ENCODE measurements at places on chromosomes 7 and 10.

- DNase-seq = no peak
Observed at GRCh38 chr7:674454-675410, 51.8 kb upstream of the DNAAF5 start.

DNA sequence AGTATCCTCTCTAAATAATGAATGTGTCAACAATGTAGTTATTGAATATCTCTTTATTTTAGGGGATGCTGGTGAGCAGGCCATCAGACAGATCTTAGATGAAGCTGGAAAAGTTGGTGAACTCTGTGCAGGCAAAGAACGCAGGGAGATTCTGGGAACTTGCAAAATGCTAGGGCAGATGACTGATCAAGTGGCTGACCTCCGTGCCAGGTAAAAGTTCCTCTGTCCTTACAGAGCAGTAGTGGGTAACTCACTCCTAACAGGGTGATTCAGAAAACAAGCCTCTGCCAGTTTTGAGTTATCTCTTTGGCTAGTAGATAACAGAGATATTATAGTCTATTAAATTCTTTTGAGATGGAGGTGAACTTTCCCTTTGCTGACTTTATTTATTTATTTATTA lies 67.3 kb downstream of the AP3M1 start:
- DNase-seq = no peak

GRCh38 chr7:125504848-125505247 lies 575.2 kb upstream of the POT1 start:
- no peak for DNase-seq

- DNase-seq = no peak
Observed at GRCh38 chr7:72268796-72269195, 143.3 kb downstream of the CALN1 start.

DNA sequence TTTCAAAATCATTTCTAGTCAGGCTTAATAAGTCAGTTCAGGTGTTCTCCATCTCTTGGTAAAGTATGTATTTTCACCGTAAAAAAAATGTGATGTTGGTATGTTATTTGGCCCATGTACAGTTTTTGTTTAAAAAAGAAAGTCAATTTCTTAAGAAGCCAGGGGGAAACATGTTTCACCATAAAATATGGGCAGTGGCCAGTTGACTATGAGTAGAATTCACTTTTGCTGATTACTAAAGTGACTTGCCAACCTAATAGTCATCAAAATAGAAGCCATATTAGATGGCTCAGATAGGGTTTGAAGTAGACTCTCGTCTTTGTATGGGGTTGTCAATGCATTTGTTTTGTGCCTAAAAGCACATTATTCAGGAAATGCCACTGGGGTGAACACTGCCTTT lies 266.3 kb downstream of the BICC1 start:
- no peak for DNase-seq

DNA sequence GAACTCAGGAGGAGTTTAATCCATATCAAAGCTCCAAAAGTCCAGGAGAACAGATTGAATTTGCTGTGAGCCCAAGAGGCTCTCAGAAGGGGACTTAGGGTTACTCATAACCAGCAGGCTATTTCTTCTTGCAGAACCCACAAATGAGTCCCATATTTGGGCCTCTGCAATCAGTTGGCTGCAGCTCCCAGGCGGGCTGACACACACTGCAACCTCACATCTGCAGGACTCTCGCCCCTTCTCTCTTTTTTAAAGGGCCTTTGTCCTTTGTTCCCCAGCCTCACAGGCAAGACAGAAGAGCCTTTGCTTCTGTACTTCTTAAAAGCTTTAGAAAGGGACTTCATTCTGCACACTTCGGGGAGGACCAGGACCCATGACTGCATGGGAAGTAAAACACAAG lies 26.7 kb downstream of the CREB3L2 start:
- DNase-seq = no peak

DNA sequence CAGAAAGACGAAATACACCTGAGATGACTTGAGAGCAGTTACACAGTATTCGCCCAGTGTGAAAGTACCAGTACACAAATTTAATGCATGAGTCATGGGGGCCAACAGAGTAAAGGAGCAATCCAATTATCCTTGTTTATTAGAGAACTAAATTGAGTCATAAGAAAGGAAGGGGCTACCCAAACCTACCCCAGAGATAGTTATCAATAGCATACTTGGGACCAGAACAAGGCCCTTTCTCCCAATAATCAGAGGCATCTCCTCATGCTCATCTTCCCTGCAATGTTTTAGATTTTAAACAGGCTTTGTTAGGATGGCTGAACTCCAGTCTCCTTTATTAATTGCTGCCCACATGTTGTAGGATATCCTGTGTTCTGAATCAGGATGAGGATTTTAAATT lies 239.7 kb upstream of the LRGUK start:
- no peak for DNase-seq

GRCh38 chr7:137934941-137935883 lies 66.7 kb downstream of the CREB3L2 start:
- DNase-seq = peak; percentile 28

DNA sequence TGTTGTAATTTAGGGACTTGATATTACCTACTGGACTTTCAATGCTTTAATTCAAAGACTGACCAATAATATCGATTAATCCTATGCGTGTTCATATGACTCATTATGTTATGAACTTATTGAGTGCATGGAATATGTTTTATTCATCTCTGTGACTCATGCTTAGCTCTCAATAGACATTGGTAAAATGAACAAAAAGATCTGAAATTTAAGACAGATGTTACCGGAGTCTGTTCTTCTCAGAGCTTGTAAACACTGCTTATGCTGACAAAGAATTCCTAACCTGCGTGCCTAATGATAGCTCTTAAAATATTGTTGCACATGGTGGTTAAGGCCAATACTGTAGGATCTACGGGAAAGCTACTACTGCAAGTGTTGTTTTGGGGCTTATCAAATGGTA lies 131.5 kb upstream of the ACBD5 start:
- DNase-seq = no peak

GRCh38 chr7:2165239-2165609 lies 67.5 kb downstream of the MAD1L1 start:
- no peak for DNase-seq

GRCh38 chr10:83367036-83367435 lies 772.3 kb upstream of the GHITM start:
- DNase-seq = no peak

- no peak for DNase-seq
Observed at GRCh38 chr7:78323118-78323517, 524.5 kb downstream of the PHTF2 start.

DNA sequence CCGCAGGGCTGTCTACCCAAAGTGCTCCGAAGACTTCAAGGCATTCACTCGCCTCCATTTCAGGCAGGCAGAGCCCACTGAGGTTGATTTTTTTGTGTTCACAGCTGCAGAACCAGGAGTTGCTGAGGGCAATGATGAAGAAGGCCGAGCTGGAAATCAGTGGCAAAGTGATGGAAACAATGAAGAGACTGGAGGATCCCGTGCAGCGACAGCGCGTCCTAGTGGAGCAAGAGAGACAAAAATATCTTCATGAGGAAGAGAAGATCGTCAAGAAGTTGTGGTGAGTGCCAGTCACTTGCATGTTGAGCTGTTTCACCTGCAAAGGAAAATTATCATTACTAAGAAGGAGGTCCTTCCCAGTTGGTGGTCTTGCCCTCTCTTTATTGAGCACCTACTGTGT lies 210.5 kb downstream of the ARHGAP21 start:
- no peak for DNase-seq

DNA sequence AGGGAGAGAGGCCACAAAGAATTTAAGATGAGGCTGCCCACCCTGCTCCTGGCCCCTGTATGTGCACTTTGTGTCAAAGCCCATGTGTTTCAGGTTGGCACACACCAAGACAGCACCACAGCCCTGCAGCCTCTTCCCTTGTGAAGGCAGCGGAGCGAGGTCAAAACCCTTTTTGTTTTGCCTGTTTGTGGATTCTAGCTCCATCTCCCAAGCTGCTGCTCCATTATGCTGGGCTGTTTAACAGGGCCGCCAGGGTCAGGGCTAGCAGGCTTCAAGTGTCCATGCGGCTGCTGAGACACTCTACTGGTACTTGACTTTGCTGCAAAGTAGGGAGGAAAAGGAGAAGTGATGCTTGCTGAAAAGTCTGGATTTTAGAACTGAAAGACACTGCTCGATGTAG lies 142.3 kb upstream of the EFCAB10 start:
- no peak for DNase-seq

- no peak for DNase-seq
Observed at GRCh38 chr7:84950836-84951235, 236.0 kb downstream of the SEMA3D start.

DNA sequence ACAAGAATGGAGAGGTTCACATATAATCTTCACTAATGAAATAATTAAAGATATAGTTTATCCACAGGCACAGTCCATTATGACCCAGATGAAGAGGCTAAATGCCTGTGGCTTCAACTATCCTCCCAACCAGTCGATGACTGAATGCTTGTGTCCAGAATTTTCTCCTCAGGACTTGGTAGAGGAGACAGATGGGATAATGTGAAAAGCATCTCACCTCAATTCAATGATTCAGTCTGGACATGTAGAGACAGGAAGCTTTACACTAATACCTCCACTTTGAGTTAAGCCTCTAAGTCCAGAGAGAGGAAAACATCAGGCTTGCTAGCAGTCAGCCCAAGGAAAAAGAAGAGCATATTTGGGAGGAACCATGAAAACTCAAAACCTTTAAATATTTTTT lies 59.1 kb upstream of the COL1A2 start:
- DNase-seq = no peak

DNA sequence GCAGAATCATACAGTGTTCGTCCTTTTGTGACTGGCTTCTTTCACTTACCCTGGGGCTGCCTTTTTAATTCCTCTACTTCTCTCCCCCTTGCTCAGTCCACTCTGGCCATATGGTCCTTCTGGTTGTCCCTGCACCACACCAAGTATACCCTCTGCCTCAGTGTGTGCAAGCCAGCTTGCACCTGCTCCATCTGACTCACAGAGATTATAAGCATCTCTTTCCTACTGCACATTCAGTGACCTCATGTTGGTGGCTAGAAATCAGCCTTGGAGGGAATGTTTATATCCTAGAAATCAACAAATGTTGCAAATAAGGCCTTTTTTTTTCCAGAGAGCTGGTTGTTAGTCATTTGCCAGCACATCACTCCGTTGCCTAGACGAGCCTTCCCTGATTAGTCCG lies 67.5 kb upstream of the C10orf90 start:
- no peak for DNase-seq

GRCh38 chr10:24952143-24952706 lies at the start of gene PRTFDC1:
Gene PRTFDC1, minus strand, starts transcription at chr10:24952606. Its CDS starts 31 bp downstream, at chr10:24952575.
- peak; percentile 22 for DNase-seq

- DNase-seq = no peak
Observed at GRCh38 chr10:114631090-114631665, 26.9 kb downstream of the ABLIM1 start.

- DNase-seq = no peak
Observed at GRCh38 chr7:3953133-3953532, 652.1 kb downstream of the SDK1 start.

DNA sequence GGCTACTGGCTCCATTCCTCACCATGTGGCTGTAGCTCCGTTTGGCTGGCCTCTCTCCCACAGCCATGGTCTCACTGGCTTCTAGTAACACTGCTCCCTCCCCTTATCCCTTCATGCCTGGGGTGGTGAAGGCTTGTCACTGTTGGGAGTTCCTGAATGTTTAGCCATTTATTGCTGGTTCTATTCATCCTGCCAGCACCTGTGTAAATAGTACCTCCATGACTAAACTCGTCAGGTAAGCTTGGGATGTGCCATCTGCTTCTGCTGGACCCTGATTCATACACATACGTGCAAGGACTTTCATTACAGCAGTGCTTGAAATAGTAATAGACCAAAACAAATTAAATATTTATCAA lies 61.6 kb downstream of the CCDC71L start:
- DNase-seq = no peak

- peak; percentile 53 for DNase-seq
Observed at GRCh38 chr7:114931656-114932011, 9.7 kb downstream of the MDFIC start.

- DNase-seq = peak; percentile 15
Observed at GRCh38 chr10:132932461-132933307, 9.7 kb downstream of the CFAP46 start.

- DNase-seq = no peak
Observed at GRCh38 chr7:16205466-16205865, 215.9 kb downstream of the CRPPA start.

- no peak for DNase-seq
Observed at GRCh38 chr10:101939008-101939648, 95.5 kb upstream of the KCNIP2 start.

GRCh38 chr10:5461914-5462840 lies 37.2 kb downstream of the CALML5 start:
- no peak for DNase-seq

DNA sequence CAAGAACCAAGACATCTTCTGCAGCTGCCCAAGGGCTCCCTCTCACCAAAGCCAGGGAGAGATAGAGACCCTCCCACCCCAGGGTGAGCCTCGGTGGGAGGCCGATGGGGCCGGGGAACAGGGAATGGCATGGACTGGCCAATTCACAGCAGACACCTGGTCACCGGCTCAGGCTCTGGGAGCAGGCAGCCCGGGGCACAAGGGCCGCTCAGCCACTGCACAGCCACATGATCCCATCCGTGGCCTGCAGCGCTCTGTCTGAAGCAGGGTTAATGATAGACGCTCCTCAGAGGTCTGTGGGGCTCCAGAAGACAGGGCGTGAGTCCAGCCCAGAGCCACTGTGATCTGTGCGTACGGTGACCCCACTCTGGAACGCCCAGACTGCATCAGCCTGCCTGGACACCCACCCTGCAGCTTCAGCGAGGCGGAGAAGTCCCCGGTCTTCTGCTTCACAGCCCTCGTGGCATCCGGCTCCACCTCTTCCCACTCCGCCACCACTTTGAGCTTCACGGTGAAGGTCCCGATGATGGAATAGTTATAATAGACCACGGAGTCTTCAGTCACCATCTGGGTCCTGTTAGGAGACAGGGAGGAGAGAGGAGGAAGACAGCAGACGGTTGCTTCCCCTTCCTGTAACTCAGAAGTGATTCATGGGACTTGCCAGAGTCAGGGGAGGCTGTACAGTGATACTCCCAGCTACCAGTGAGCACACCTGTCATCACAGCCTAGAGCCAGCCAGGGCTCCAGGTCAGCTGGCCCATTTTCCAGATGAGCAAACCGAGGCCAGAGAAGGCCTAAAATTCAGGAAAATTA lies 14.0 kb downstream of the TMEM130 start:
- DNase-seq = no peak

GRCh38 chr7:156148547-156148946 lies 336.3 kb upstream of the SHH start:
- DNase-seq = no peak

DNA sequence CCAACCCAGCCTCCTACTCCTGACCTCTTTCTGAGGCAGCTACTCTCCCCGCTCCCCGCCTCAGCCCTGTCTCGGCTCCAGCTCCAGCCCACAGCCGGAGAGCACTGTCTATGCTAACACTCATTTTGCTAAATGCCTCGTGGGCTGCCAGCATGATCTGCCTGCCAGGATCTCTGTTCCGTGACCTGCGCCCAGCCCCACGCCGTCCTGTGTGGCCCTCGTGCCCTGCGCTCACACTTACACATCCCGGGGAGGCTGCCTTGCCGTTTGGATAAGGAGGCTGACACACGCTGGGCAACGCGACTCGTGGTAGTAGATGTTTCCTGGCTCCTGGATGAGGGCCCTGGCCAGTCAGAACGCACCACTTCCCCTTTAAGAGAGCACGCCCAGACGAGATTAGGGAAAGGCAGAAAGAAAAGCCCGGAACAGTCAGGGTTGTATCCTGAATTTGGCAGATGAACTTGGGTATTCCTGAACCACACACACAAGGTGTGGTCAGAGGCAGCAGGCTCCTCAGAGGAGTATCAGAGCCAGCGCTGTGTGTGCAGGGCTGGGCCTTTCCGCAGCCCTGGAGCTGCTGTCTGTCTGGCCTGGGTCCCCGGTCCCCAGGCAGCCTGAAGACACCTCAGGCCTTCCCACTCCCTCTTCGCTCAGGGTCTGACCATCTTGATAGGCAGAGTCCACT lies 97.7 kb upstream of the EFCAB10 start:
- no peak for DNase-seq
